Suppressor macrophage treated with lipopolysaccharide for 1 hour (primary cell): ENCODE measurements at places on chromosomes 7 and 10.

- DNase-seq = no peak
Measured at GRCh38 chr7:151631570-151631952, 111.9 kb upstream of the RHEB start.

GRCh38 chr10:53071505-53072125, 299.0 kb upstream of the MBL2 start:
- DNase-seq = no peak

- no peak for DNase-seq
Measured at GRCh38 chr10:58440484-58440883, 55.3 kb downstream of the TFAM start.

GRCh38 chr7:20542594-20542993, 72.9 kb upstream of the ABCB5 start:
- DNase-seq = peak; percentile 41

GRCh38 chr10:79985481-79986072, 36.7 kb upstream of the SFTPD start:
- DNase-seq = no peak

DNA sequence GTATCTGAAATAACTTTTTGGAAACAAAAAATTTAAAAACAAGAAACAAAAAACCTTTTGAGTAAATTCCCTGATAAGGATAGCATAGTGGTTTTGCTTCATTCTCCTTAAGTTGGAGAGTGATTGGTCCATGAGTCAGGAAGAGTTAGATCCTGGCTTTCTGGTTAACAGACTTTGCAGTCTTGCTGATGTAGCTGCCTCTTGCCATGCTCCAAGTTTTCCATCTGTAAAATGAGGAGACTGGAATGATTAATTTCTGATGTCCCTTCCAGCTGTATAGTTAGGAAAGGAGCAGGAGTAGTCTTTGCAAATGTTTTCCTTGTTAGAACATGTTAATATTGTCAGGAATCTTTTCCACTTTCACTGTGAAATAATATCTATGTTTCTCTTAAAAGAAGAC, 266.6 kb downstream of the DNAJB9 start:
- DNase-seq = no peak

GRCh38 chr10:89053555-89053954, 63.0 kb downstream of the FAS start:
- no peak for DNase-seq

GRCh38 chr7:129470411-129470810, 31.9 kb upstream of the SMKR1 start:
- no peak for DNase-seq

- DNase-seq = no peak
Measured at GRCh38 chr10:119384127-119384526, 158.4 kb downstream of the RGS10 start.

GRCh38 chr7:71165708-71166107, 33.8 kb downstream of the GALNT17 start:
- DNase-seq = no peak

DNA sequence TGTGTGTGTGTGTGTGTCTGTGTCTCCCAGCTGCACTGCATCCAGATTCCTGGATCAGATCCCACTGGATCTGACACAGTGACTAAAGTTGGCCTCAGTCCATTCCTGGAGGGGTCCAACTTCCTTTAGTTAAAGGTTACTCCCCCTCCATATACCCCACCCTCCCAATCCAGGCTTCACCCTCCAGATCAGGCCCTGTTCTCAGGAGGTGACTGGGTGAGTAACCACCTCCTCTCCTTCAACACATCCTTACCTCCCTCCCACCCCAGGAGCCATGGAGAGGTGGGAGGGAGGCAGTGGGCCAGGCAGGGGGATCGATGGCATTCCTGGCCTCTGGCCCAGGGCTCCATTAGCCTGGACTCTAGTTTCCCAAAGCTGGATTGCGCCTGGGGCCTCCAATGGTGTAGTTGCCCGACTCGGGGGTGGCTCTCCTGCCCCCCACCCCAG, 11.3 kb downstream of the KCNIP2 start:
- DNase-seq = no peak

DNA sequence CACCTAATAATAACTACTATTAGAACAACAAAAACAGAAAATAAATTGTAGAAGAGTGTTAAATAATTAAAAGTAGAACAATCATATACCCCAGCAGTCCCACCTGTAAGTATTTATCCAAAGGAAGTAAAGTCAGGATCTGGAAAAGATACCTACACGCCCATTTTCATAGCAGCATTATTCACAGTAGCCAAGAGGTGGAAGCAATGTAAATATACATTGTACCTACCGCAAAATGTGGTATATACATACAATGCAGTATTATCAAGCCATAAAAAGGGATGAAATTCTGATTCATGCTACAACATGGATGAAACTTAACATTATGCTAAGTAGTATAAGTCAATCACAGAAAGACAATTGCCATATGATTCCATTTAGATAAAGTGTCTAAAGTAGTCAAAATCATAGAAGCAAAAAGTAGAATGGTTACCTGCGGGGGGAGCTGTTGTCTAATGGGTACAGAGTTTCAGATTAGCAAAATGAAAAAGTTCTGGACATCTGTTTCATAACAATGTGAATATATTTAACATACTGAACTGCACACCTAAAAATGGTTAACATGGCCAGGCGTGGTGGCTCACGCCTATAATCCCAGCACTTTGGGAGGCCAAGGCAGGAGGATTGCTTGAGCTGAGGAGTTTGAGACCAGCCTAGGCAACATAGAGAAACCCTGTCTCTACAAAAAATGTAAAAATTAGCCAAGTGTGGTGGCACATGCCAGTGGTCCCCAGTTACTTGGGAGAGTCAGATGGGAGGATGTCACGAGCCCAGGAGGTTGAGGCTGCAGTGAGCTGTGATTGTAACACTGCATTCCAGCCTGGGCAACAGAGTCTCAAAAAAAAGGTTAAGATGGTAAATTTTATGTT, 6.0 kb upstream of the TMED4 start:
- peak; percentile 81 for DNase-seq

- DNase-seq = no peak
Measured at GRCh38 chr10:132383751-132384196, 13.2 kb upstream of the PWWP2B start.

- no peak for DNase-seq
Measured at GRCh38 chr10:6299743-6300105, 97.0 kb downstream of the PFKFB3 start.

DNA sequence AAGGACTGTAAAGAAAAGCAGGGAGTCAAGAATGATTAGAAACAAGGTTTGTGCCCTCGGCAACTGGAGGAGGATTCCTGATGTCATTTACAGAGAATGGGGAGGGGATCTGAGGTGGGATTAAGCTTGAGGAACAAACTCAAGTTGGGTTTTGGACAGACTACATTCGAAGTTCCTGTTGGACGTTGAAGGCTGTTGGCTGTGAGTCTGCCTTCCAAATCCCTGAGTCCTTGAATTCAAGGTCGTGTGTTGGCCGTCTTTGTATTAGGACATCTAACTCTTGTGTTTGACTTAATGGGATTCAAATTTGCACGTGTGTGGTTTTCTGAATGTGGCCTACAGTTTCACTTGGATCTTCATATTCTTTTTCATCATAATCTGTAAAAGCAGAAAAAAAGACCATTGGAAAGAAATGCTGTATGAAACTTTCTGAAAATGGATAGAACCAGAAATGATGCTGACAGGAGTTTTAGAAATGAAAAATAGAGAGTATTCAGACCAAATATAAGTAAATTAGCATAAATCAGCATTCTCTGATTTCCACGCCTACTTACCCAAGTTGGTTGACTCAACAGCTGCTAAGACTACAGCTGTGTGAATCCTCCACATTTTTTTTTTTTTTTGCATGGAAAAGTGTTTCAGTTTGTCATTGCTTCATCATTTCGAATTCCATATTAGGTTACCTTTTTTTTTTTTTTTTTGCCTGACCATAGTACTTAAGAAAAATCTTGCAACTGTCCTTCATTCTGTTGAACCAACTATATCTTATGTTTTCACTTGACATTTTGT, 94.8 kb downstream of the KIAA1217 start:
- no peak for DNase-seq

GRCh38 chr10:120607016-120607709, 150.1 kb downstream of the PLPP4 start:
- peak; percentile 66 for DNase-seq

DNA sequence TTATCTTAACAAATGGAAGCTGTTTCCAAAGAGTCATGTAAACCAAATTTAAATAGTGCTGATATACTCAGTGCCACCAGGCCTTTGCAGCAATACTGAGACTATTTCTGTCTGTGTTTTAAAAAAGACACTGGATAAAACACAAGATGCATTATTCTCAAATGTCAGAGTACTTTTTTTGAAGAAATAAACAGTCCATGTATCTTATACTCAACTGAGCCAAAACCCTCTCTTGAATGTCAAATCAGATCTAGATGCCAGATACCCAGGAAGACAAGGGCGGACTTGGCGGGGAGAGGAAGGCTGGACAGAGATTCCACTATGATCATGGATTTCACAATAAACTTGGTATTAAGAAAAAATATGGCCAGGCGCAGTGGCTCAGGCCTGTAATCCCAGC, 127.6 kb downstream of the COBL start:
- DNase-seq = no peak

GRCh38 chr7:149662591-149663095, 110.7 kb downstream of the ZNF467 start:
- peak; percentile 89 for DNase-seq

DNA sequence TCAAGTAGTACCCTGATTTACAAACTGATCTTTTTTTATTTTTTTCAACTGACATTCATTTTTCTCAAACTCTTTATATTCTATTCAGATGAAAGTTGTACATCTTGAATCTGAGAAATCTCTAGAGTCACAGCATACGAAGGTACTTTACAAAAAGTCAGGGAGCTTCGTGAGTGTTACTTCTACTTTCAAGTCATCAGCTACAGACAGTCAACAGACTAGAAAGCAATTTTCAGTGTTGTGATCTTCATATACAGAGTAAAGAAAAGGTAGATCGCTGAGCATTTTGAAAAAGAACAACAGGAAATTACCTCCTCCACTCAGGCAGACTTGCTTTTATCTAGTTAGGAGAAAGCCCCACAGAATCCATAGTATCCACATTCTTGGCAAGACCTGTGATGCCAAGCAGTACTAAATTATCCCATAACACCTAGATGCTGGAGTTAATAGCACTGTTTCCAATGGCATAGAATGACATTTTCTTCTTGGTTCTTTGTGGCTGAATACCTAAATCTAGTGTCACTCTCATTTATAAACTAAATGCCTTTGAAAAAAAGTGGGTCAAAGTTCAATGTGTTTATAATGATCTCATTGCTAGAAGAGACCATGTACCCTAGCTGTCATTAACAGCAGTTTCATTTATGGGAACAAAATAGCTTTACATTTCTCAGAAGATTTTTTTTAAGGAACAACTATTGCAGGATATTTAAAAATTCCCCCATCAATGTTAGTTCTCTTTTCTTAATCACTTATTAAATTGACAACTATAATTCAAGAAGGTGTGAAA, 12.0 kb upstream of the ZNF800 start:
- DNase-seq = peak; percentile 67

- DNase-seq = no peak
Measured at GRCh38 chr7:19296617-19297016, 151.4 kb upstream of the FERD3L start.

DNA sequence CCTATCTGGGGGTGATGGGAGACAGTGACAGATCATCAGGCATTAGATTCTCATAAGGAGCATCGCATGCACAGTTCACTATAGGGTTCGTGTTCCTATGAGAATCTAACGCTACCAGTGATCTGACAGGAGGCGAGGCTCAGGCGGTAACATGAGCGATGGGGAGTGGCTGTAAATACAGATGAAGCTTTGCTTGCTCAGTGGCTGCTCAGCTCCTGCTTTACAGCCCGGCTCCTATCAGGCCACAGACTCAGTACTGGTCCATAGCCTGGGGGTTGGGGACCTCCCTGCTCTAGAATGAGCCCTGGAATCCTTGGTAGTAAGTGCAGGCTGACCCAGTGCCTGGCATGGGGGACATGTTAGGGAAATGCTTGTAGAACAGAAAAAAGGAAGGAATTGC, 426.0 kb downstream of the TYW1 start:
- no peak for DNase-seq

- DNase-seq = no peak
Measured at GRCh38 chr7:31052841-31053601, 913 bp downstream of the ADCYAP1R1 start.

GRCh38 chr10:6678211-6678803, 98.2 kb upstream of the PRKCQ start:
- DNase-seq = peak; percentile 79

GRCh38 chr10:73650537-73651331, 5.1 kb downstream of the SYNPO2L start:
- peak; percentile 85 for DNase-seq

- no peak for DNase-seq
Measured at GRCh38 chr10:53898532-53898931, 902.5 kb downstream of the PCDH15 start.

DNA sequence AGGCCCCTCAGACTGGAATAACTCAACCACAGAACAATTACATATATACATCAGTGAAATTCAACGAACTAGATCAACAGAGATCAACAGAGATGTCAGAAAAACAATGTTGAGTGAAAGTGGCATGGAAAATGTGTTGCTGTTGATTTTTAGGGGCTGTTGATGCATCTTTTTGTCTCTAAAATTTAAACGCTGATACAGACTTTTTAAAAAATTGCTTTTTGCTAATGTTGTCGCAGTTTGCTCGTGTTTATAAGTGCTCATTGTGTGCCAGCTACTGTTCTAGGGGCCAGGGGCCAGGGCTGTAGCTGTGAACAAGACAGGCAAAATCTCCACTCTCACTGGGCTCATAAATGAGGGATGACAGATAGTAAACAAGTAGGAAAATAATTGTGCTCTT, 18.3 kb downstream of the TMEM248 start:
- DNase-seq = no peak

DNA sequence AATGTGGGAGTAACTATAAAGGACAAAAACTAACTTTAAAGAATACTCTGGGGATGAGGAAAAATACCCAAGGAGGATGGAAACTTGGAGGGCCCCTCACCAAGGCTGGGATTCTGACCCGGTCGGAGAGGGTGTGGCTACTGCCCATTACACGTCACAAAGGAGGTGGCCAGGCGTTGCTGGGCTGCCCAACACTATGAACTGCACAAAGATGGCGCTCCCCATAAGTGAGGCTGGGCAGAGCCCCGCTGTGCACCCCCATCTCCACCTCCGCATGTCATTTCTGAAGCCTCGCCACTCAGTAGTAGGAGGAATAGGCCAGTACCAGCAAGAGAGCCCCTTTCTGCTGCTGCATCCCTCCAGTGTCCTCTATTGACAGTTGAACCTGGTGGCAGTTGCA, 290.1 kb upstream of the ZNF32 start:
- DNase-seq = no peak

- peak; percentile 62 for DNase-seq
Measured at GRCh38 chr7:8149222-8149621, 112.7 kb downstream of the ICA1 start.

GRCh38 chr7:151999424-152000090, 25.9 kb upstream of the GALNT11 start:
- no peak for DNase-seq

- peak; percentile 59 for DNase-seq
Measured at GRCh38 chr10:129090618-129091366, 376.2 kb upstream of the MGMT start.

DNA sequence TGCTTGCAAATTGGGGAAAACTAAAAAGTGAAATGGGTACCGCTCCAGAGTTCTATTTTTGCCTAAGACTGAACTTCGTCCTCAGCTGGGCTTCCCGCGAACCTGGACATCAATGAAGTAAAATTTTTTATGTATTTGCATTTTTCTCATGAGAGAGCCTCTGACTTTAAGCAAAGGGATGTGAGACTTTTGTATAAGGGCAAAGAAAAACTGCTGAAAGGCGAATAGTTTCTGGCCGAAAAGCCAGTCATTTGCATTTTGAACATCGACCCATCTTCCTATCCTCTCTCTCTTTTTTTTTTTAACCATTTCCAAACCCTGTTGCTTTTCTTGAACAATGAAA, 573 bp downstream of the PMPCB start:
- no peak for DNase-seq

GRCh38 chr7:128826916-128827247, 3.3 kb upstream of the FLNC start:
- no peak for DNase-seq
